Activated CD4-positive, alpha-beta T cell treated with anti-CD3 and anti-CD28 coated beads, Interleukin-2, amount 10 ng/mL, durations not matched to agents 7 days and 5 days (primary cell): ENCODE measurements at places on chromosomes 1 and 21.

GRCh38 chr1:205588636-205589035 lies 43.2 kb downstream of the ELK4 start:
- no peak for DNase-seq

GRCh38 chr1:77021732-77022131 lies 154.5 kb downstream of the ST6GALNAC5 start:
- no peak for DNase-seq

GRCh38 chr1:63343922-63344321 lies 21.6 kb downstream of the FOXD3 start:
- DNase-seq = no peak

GRCh38 chr1:109812691-109813393 lies 49.1 kb upstream of the EPS8L3 start:
- DNase-seq = no peak

- DNase-seq = no peak
These were observed 581.4 kb downstream of the USP25 start for GRCh38 chr21:16311229-16311628.

GRCh38 chr1:198472119-198472518 lies 68.4 kb downstream of the ATP6V1G3 start:
- DNase-seq = no peak

GRCh38 chr1:160061369-160062229 lies 8.4 kb downstream of the KCNJ10 start:
- no peak for DNase-seq

DNA sequence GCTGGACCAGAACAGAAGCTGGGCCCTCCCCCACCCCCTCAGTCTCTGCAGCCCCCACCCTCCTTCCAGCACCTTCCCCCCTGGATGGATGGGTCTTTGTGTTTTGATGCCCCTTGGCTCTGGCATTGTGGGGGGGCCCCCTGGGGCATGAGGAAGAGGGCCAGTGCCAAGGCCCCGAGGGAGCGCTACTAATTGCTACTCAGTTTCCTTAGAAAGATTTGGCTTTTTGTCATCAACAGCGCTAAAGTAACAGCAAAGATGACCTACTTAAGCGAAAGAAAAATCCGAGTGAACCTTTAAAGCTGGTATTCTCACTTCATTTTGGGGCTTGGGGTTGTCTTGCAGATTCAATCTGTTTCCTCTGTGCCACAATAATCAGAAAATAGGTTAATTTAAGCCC lies 63.5 kb downstream of the SKI start:
- no peak for DNase-seq

GRCh38 chr1:41902159-41902577 lies 16.6 kb downstream of the HIVEP3 start:
- no peak for DNase-seq

GRCh38 chr1:201332616-201333335 lies 44.7 kb downstream of the TNNT2 start:
- DNase-seq = no peak

DNA sequence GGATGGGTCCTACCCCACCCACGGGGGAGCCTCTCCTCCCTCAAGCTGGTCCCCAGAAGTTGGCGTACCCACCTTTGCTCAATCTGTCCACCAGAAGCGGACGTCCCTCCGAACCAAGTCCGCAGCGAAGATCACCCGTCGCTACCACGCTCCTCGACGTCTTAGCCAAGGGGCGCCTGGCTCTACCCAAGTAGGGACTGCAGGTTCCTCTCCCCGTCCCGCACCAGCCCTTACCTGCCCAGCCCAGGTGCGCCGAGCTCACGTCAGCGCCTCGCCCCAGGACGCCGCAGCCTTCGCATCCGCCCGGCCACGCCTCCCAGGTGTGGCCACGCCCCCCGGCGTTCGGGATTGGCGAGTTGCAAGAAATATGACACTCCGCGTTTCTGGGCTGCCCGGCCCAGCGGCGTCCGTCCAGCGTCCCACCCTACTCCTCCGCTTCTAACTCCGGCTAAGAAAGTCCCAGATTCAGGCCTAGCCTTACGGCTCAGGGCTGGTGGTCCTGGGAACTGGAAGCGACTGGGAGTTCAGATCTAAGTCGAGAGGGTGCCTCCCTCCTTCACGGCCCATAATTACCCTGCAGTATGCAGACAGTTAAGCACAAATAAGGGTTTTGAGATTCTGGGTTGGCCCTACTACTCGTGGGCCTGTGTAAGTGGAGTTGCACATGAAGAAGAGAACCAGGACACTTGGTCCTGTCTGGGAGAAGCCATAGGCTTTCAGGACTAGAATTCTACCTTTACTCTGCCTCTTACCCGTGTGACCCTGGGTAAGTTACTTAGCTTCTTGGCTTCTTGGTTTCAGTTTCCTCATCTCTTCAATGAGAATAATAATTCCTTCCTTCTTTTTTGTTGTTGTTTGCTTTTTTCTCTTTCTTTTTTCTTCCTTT lies at the start of gene IRF6:
TSS of gene IRF6 (minus strand) at position 268 of the 886 bp plus-strand sequence. CDS start 4,729 bp downstream, outside the sequence.
- DNase-seq = peak; percentile 33

GRCh38 chr1:33122483-33123178 lies 41.7 kb downstream of the AZIN2 start:
- DNase-seq = no peak

DNA sequence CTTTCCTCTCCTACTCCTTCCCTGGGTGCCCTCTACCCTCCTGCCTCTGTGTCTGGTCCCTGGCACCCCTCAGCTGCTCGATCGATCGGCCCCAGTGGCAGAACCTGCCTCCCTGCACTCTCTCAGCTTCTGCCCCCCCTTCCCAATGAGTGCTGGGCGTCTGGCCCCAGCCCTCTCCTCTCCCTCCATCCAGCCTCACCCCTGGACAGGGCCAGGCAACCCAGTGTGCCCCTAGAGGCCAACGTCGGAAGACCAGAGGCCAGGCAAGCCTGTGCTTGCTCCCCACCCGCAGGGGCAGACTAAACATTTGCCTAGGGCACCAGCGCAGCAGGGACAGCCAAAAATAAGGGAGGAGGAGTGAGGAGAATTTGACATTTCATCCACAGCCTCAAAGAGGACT lies 43.5 kb downstream of the LGR6 start:
- peak; percentile 26 for DNase-seq

DNA sequence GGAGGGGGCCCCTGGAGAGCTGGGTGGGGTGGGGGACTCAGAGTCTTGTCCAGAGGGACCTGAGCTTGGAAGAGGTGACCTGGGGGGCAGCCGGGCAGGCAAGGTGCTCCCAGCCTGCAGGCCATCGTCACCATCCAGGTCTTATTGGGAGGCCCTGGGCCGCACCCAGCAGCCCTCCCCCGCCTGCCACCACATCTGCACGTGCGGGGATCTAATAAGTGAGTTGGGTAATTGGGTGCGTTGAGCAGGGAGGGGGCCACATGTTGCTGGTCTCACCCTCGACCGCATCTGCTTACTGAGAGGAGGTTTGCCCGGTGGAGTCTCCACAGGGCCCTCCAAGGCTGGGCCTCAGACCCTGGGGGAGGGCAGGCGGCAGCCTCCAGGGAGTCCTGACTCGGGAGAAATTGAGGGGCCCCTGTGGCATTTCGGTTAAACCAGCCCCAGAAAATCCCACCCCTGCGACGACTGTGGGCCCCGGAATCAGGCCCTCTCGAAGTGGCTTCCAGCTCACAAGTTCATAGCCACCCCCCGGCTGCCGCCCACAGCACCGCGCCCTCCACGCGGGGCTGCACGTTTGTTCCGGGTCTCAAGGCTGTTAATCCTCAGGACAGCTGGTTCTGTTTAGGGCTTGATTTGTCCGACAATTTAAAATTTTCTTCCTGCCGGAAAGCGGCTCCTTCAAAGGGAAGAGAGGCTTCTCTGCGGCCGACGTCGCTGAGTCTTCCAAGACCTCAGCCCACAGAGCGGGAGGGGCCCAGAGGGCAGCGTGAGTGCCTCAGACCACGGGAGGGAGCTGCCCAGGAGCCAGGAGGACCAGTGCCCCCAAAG lies 14.7 kb upstream of the COL6A2 start:
- no peak for DNase-seq

- DNase-seq = no peak
These were observed 1.3 kb upstream of the CTRC start for GRCh38 chr1:15436881-15437442.

DNA sequence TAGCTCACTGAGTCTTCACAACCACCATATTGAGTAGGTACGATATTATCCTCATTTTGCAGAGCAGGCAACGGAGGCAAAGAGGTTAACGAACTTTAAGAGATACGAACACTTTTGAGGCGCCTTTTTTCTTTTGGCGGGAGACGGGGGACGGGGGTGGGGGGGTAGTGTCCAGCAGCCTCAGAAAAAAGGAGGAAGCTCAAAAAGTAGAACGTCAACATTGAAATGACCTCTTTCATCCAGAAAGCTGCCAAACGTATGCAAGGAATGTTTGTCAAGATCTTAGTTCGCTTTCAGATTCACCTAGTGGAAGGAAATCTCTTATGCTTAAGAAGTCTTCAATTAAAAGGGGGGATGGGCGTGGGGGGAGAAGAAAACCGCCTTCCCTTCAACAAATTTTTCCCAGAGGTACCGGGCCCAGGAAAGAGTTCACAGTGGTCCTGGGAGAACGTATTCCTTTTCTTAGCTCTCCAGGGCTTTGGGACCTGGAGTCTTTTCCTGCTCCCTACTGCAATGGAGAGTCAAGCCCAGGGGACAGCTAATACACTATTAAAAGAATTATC lies 1.1 kb upstream of the PCAT6 start:
- no peak for DNase-seq

DNA sequence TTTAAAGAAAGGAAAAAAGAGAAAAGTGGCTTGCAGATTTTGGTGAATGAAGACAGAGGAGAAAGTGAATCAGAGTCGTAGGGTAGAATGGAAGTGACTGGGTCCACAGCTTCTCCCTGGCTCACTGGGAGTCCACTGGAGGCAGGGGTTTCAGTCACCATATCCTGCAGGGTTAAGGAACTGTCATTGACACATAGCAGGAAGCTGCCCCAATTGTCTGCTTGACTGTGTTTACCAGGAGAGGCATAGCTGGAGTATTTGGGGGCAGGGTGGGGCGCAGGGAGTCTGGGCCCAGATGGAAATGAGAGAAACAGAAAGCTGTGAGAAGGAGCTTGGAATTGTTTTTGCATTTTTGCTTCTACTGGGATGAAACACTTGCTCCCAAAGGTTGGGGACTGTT lies 228.8 kb upstream of the CSF3R start:
- DNase-seq = no peak

- peak; percentile 16 for DNase-seq
These were observed 178.7 kb downstream of the VAV3 start for GRCh38 chr1:107786203-107786845.
